Activated CD4-positive, alpha-beta T cell treated with anti-CD3 and anti-CD28 coated beads for 48 hours (primary cell): ENCODE measurements at places on chromosomes 7 and 10.
A peak's percentile ranks its signal among the peaks of the same experiment; 100 is the strongest.

GRCh38 chr10:43045631-43046287 lies 31.1 kb upstream of the RET start:
- DNase-seq, result no peak

- DNase-seq, result peak; percentile 25
Measured at GRCh38 chr7:142454862-142455261, 197.0 kb upstream of the PRSS58 start.

GRCh38 chr7:2979201-2979631 lies 64.5 kb downstream of the CARD11 start:
- no peak for DNase-seq

DNA sequence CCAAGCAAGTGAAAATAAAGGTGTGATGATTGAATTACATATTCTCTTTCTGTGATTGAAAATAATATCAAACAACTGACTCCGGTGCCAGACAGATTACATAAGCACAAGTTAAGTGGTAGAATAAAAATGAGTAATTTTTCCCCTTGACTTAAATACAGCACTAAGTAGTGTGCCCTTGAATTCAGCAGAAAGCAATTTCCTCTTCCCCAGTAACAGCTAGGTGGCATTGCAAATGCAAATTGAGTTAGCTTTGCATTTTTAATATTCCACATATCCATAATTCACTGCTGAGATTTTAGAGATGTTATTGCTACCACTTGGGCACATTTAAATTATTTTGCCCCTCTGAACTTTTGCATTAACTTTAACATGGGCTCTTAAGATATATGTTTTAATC lies 89.8 kb upstream of the NPVF start:
- DNase-seq, result no peak

GRCh38 chr7:134176037-134176350 lies 48.9 kb downstream of the LRGUK start:
- DNase-seq, result no peak

GRCh38 chr7:77348371-77348813 lies 67.8 kb downstream of the GSAP start:
- no peak for DNase-seq

GRCh38 chr10:89120931-89121763 lies 86.0 kb downstream of the CH25H start:
- DNase-seq, result no peak

DNA sequence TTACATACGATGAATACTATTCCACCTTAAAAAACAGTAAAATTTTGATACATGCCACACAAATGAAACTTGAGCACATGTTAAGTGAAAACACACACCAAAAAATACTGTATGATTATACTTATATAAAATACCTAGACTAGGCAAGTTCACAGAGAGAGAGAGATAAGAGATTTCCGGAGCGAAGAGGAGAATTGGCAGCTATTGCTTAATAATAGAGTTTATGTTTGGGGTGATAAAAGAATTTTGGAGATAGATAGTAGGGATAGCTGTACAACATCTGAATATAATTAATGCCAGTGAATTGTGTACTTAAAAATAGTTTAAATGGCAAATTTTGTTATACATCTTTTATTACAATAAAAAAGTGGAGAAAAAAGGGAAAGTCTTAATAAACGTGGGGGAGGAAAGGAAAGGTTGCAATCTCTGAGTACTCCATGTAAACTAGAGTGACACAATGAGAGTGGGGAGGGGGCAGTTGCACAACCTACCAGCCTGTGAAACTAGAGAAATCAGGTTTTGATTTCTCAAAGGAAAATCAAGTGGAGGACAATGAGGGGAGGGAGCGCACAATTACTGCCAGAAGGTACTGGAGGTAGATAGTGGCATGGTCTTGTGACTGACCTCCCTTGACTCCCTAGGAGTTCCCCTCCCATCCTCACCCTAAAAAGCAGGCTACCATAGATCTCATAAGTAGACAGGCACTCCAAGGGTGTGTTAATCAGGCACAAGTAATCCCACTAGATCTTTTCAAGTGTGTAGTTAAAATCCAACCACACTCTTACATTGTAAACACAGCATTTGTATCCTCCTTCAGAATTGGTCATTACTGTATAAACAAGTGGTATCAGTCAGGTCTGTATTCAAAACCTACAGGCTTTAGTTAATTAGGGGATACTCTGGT lies 31.6 kb upstream of the ANK3 start:
- no peak for DNase-seq

DNA sequence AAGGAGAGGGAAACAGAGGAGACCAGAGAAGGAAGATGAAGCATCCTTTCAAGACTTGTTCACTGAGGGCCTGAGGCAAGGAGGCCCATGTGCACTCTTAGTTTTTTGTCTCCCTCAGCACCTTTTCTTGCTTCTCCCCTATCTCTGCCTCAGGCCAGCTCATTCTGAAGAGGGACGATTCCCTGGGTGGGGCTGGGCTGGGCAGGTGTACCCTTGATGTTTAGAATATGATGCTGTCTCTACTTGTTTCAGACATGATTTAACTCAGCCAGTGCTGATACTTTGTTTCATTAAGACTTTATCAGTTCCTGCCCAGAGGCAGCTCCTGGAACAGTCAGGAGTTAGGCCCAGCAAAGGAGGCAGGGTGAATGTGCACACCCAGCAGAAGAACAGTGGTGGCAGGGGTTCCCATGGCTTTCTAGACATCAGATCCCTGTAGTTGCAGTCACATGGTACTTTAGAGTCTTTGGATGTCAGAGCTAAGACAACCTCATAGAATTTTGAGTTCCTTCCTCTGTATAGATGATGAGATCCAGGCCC lies 3.4 kb downstream of the PRXL2A start:
- DNase-seq, result no peak

DNA sequence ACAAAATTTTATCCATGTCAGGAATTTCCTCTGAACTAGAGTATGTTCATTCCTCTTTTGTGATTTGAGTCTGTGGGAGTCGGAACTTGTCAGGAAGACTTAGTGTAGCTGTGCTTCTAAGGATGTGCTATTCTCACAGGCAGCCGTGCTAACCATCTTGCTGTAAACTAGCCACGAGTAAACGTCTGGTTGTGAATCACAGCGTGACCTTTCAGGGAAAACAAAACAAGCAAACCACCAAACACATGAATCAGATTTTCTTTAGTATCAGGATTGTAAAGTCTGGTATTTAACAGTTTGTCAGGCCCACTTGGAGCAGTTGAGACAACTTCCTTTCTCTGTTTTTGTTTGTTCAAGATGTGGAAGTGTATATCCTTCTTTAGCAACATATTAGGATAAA lies 32.0 kb downstream of the AUTS2 start:
- DNase-seq, result no peak

GRCh38 chr7:150799741-150800580 lies at the start of gene TMEM176B:
TSS of gene TMEM176B (minus strand) at chr7:150800364. CDS start at chr7:150796569, 3,795 bp downstream.
- no peak for DNase-seq

DNA sequence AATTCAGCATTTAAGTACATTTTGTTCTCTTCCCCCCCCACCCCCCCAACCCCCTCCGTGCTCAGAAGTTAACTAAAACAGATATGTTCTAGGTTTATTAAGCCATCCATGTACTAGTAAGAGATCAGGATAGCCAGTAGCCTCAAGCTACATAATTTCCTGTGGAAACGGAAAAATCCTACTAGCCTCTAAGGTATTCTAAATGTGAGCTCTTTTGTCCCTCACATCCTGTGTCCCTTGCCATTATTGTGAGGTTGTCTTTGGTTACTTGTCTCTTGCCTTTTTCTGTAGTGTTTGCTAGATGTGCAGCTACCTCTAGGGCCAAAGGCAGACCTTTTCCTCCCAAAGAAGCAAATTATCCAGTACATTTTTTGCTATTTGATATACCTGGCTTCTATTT lies 92.1 kb downstream of the BTRC start:
- no peak for DNase-seq

- no peak for DNase-seq
Measured at GRCh38 chr10:24804392-24804791, 80.7 kb upstream of the ARHGAP21 start.

DNA sequence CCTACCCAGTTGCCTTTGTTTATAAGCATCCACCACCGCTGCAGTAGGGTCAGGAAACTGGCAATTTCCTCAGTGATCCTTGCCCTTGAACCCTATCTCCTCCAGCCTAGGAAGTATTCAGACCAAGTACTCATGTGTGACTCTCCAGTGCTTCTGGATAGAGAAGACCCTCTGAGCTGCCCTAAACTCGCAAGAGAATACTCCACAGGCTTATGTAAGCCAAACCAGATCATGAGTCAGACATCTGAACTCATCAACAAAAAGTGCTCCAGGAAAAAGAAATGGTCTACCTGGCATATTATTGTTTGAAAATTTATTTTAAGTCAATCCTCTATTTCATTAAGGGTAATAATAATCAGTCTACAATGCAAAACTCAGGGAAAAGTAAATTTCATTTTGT lies 101.3 kb downstream of the KAT6B start:
- no peak for DNase-seq

DNA sequence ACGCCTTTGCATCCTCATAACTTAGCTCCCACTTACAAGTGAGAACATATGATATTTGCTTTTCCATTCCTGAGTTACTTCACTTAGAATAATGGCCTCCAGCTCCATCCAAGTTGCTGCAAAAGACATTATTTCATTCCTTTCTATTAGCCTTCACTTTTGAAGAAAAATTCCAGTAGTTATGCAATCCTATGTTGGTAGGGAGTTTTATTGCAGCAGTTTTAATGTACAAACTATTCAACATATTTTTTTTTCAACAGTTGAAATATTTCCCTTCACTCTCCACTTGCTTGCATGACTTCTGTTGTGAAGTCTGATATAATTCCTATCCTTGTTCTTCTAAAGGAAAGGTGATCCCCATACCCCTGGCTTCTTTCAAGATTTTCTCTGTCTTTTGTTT lies 27.3 kb upstream of the ARHGAP22 start:
- no peak for DNase-seq

GRCh38 chr10:72204724-72205123 lies 11.1 kb upstream of the ANAPC16 start:
- no peak for DNase-seq

DNA sequence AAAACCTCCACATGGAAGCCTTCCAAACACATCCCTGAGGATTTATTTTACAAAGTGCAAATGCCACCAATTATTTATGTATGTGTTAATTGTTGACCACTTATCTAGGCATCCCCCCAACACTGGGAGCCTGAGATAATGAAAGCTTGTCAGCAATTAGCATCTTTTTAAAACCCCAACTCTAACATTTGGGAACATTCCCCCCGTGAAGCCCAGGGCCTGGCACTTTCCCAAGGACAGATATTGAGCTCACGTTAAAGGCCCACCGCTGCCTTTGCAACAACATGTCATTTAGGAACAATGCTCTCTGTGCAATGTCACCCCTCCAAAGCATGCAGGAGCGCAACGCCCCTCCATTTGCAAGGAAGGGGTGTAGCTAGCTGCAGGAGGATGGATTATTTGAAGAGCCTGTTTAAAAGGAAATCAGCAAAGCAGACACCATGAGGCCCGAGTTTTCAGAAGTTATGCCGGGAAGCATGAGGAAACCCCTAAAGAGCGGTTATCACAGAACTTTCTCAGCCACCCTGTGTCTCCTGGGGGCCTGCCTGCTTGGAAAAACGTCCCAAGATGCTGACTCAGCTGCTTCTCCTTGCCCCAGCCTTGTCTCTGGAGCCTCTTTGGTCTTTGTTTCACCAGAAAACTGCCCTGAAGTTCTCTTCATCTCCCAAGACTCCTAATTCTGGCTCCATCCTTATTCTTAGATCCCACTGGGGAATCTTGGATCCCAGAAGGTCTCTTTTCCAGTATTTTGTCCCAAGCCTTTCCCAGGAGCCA lies 444.1 kb downstream of the GRID1 start:
- no peak for DNase-seq

DNA sequence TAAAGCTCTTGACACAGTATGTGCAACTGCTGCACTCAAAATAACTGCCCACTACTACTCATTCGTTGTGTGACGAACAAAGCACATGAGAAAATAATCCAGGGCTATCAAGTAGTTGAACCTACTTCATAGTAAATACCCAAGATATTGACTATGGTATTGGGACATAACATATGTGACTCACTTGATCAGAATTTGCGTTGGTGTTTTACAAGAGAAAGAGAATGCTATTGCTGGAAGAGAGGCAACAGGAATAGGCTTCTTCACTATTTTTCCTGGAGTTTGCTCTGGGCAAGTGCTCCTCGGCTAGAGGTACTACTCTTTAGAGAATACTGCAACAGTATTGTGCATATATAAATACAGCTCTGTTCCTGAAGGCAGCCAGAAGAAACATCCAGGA lies 2.5 kb downstream of the DGKB start:
- DNase-seq, result no peak

- peak; percentile 8 for DNase-seq
Measured at GRCh38 chr10:45008524-45009161, 7.9 kb downstream of the ZNF22 start.

GRCh38 chr7:22715969-22716368 lies 11.0 kb upstream of the IL6 start:
- DNase-seq, result no peak

DNA sequence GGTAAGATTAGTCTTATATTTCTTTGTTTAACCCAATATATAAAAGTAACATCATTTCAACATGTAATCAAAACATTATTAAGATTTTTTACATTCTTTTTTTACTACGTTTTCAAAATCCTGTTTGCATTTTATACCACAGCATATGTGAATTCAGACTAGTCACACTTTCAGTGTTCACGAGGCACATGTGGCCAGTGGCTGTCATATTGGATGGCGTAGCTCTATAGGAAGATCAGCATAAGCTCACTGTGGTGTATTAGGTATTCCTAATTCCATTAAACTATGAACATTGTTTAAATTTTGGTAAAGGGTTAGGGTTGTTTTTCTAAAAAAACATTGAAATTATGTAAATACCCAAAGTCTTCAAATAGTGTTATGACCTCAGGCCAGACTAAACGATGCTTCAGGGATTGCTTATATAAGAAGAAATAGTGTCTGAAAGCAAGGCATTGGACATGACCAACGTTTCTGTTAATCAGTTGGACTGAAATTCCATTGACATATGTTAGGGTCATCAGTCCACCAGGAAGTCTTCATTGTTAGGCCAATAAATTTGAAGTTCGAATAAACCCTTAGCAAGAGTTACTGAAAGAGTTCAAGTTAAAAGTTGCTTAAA lies 97.0 kb downstream of the BICC1 start:
- DNase-seq, result no peak

- no peak for DNase-seq
Measured at GRCh38 chr7:69622014-69622835, 23.9 kb downstream of the AUTS2 start.

GRCh38 chr7:65221683-65222082 lies 152.0 kb upstream of the ZNF92 start:
- DNase-seq, result no peak

- DNase-seq, result no peak
Measured at GRCh38 chr10:7291487-7292270, 119.2 kb downstream of the SFMBT2 start.

- no peak for DNase-seq
Measured at GRCh38 chr10:132157101-132157500, 29.6 kb upstream of the DPYSL4 start.
